ENCODE measurements at places on chromosomes 7 and 10.

- DNase-seq: no peak
Observed at GRCh38 chr10:43365001-43365400, 6.4 kb upstream of the FXYD4 start.

DNA sequence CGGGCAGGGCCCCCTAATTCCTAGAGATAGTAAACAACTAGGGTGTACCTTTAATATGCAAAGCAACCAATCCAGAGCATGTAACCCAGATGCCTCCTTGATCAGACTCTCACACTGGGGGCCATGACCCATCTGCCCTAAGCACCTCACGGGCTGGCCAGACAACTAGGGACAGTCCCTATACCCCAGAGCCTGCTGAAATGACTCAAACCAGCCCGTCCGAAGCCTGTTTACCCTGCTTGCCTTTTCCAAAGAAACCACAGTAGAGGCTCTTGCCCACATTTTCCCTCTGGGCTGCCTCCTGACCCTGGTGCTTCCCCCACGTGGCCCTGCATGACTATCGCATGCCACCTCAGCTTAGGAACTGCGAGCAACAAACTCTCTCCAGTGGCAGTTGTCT is 46.2 kb downstream of the RGS10 start:
- DNase-seq: no peak

DNA sequence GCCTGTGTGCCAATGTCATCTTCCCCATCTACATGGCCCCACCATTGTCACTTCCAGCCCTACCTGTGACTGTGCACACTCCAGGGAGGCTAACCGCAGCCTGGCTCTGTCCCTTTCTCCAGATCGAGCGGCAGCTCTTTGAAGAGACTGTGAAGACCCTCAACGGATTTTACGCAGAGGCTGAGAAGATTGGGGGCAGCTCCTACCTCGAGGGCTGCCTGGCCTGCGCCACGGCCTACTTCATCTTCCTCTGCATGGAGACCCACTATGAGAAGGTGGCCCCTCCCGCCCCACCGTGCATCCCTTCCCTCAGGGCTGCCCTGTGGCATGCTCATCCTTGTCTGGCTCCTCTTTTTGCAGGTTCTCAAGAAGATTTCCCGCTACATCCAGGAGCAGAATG is 14.2 kb downstream of the GOLGA7B start:
- no peak for DNase-seq

DNA sequence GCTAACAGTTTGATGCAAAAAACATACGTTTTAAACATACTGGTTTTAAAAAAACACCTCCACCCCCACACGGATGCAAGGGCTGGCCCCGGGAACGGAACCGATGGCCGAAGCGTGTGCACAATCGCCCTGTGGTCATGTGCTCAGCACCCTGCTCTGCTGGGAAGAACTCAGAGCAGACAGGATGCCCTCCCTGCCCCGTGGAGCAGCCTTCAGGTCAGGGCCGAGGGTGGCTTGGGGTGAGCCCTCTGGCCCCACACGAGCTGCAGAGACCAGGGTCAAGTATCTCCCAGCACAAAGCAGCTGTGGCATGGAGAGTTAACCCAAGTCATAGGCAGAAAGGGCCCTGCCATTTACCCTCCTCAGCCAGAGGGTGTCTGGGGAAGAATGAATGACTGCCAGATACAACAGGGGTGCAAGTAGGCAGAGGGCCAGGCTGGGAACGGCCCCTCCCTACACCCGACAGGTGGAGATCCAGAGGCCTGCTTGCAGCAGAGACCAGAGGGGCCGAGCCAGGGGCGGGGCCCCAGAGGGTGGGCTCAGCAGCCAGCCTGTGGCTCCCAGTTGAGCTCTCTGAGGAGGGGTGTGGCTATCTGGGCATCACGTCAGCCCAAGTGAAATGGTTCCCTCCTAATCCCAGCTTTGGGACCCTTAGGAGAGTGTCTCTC is 56.8 kb downstream of the ZRANB1 start:
- DNase-seq: no peak

GRCh38 chr7:35967366-35968139 is 166.7 kb downstream of the SEPTIN7 start:
- no peak for DNase-seq

DNA sequence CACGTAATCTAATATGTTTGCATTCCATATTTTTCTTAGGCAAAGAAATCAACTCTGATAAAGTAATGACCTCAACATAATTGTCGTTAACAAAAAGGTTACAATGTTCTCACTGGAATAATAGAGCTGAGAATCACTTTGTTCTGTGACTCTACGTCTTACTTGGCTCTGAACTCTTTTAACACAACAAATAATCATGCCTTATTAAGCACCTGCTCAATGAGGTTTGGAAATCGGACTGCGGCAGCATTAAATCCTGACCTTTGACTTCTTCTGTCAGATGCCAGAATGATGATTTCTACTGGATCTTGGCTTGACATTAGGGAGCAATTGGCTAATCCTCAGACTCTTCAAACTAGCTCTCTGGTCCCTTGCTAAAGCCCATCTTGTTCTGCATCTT is 233.6 kb downstream of the SEMA3D start:
- no peak for DNase-seq

GRCh38 chr10:97584060-97584797 is at the start of gene HOGA1:
Gene HOGA1 (plus strand): TSS chr10:97584389. CDS start chr10:97584704, 315 bp downstream.
- no peak for DNase-seq

- no peak for DNase-seq
Observed at GRCh38 chr10:62075912-62076311, 174.4 kb downstream of the ARID5B start.

DNA sequence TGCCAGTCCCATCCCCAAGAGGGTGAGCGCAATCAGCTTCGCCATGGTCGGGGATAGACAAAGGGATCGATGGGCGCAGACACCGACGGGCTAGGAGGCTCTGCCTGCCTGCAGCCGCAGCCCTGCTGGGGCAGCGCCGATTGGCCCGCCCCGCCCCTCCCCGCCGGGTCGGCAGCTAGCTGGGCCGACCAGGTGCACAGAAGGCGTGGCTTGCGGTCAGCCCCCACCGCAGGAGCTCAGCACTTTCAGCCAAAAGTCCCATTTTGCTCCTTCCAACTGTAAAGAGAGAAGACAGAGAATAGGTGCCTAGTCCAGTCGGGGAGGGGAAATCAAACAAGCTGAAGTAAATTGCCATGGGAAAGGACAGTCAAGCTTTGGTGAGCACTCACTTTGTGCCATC is at the start of gene PON1:
Gene PON1 (minus strand): TSS at position 102 of the 400 bp plus-strand sequence. CDS start 57 bp downstream, at position 45.
- no peak for DNase-seq

- no peak for DNase-seq
Observed at GRCh38 chr10:50346942-50347341, 95.6 kb upstream of the ASAH2 start.

DNA sequence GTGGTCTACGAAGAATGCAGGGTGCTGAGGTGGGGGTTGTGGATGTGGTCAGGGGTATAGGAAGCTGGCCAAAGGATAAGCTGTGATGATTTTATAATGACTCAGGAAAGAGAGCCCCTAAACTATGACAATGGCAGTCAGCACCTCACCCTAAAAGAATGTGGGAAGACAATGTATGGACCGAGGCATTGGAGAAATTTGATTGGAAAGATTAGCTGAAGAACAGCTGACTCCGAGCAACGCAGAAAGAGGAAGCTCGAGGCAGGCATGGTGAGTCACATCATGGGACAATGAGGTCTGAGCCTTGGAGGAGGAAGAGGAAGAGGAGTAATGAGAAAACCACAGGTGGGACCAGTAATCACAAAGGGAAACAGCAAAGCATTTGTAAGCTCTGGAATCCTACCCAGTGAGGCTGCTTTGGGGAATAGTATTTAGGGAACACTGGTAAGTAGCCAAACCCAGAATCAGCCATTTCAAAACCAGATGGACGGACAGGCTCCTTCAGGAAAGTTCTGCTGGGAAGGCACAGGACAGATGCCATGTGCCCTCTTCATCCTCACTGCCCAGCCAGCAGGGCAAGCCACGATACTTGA is 295.4 kb downstream of the PRPF18 start:
- DNase-seq: no peak

DNA sequence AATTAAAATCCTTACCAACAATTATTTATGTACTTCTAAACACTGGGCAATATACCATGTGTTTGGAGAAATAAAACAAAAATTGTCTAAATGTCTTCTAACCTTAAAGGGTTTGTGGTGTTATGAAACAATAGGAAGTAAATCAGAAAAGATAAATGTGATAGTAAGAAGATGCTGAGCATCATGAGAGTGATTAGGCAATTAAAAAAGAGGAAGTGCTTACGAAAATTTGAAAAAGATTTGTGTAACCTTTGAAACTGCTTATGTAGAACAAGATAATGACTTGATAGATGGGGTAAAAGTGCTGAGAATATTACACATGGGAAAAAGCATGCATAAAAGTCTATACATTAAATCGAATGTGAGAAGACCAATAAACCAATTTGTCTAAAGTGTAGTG is 573.4 kb upstream of the CNTNAP2 start:
- DNase-seq: no peak

GRCh38 chr10:34670081-34670480 is 145.0 kb downstream of the PARD3 start:
- no peak for DNase-seq

DNA sequence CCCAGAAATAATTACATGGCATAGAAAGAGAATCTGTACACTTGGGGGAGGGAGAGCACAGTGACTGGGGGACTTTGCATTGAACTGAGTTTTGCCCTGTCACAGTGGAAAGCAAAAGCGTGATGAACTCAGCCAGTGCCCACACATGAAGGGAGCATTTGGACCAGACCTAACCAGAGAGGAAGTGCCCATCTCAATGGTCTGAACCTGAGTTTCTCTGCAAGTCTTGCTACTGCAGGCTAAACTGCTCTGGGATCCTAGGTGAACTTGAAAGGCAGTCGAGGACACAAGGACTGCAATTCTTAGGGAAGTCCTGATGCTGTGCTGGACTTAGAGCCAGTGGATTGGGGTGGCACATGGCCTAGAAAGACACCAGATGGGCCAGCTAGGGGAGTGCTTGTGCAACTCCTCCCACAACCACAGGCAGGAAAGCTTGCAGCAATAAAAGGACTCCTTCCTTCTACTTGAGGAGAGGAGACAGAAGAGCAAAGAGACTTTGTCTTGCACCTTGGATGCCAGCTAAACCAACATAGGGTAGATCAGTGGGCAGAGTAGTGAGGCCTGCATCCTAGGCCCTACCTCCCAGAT is 259.0 kb downstream of the GRM8 start:
- DNase-seq: no peak

- no peak for DNase-seq
Observed at GRCh38 chr10:14603534-14604102, 171.1 kb downstream of the FAM107B start.

GRCh38 chr7:93651603-93652159 is 77.2 kb upstream of the CALCR start:
- no peak for DNase-seq

DNA sequence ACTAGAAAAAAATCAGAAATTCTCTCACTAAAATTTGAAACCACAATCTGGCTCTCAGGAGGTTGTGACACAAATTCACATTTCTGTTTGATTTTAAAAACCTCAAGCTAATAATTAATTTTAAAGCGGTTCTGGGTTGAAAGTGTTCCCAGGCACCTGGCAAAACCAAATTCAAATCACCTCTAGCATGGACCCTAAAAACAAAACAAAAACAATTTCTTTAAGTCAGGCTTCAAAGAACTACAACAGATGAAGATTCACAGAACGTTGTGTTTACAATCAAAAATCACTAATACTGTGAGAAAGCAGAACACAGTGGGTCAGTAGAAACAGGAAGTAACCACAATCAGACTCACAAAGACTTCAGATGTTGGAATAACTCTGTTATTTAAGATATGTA is 7.2 kb upstream of the RELN start:
- no peak for DNase-seq

- no peak for DNase-seq
Observed at GRCh38 chr7:158740657-158741293, 36.2 kb upstream of the NCAPG2 start.

Measured in esophagus squamous epithelium (tissue), 5 donors.